SJSA1 (cell line): ENCODE measurements at places on chromosomes 2 and 18.

- no peak for DNase-seq
These were observed 46.8 kb downstream of the RHBDD1 start for GRCh38 chr2:226882606-226883005.

DNA sequence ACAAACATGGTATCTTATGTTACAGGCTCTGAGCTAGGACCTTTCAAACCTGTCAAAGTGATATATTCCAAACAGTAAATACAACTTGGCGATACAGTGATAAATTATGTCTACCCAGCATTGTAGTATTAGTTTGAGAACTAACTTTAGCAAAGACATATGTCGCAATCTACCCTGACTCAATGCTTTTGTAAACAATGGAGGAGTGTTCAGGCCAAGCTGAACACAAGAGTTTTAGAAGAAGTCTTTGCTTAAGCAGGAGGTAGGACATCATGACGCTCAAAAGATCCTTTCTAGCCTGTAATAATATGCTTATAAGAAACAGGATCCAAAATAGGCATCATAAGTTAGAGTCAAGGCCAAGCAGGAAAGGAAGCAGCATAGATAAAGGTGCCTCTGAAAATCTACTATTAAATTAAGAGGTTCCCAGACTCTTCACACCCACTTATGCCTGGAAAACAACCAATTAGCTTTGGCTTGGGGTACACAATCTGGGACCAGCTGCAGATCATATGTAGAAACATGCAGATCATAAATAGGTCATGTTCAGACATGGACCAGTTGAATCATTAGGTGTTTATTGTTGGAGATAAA lies 132.5 kb downstream of the CSRNP3 start:
- no peak for DNase-seq

- DNase-seq = no peak
These were observed 23.3 kb upstream of the EPAS1 start for GRCh38 chr2:46273919-46274318.

- no peak for DNase-seq
These were observed 381.6 kb downstream of the SUCLG1 start for GRCh38 chr2:84077496-84077895.

GRCh38 chr2:44004735-44005602 lies 9.2 kb upstream of the LRPPRC start:
- DNase-seq = no peak

GRCh38 chr2:39107724-39108273 lies 13.1 kb downstream of the SOS1 start:
- no peak for DNase-seq

DNA sequence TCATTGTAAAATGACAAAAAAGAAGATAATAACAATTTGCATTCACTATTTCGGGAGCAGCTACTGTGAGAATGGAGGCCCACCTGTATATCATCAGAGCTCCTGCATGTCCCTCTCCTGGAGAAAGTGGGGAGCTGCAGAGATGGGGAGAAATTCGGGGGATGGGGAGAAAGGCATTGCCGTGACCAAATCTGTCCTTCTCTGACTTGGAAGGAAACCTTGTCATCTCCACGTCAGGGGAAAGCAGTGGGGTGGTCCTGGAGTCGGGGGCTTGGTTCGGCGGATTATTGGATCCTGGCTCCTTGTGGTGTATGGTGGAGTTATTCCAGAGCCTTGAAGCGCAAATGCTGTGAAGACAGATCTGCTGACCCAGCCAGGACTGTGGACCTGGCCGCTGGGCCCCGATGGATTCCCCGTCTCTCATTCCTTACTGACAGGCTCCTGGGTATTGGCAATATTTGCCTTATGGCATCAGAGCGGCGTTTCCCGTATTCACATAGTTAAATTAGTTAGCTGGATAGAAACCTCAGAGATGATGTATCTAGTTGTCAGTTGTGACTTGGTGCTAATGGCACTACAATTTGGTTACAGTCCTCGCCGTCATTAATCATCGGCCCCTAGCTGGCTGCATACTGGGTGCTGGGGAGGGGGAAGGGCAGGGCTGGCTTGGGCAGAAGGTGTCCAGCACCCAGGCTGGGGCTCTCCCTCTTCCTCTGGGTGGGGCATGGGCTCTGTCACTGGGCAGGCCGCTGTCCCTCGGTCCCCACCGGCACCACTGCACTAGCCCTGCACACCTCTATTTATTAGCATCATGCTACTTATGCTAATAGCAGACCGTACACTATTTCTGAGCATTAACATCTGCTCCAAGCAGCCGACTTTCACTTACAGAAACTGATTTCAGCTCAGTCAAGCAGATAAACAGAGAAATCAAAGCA lies 31.7 kb downstream of the CELF4 start:
- no peak for DNase-seq

- no peak for DNase-seq
These were observed 479.1 kb downstream of the ZEB2 start for GRCh38 chr2:144040834-144041233.

- no peak for DNase-seq
These were observed 89.8 kb downstream of the INO80D start for GRCh38 chr2:205996161-205996560.

- no peak for DNase-seq
These were observed 132.1 kb upstream of the MMADHC start for GRCh38 chr2:149719695-149720094.

GRCh38 chr18:22703883-22704585 lies 229.1 kb upstream of the RBBP8 start:
- DNase-seq = peak; percentile 42

DNA sequence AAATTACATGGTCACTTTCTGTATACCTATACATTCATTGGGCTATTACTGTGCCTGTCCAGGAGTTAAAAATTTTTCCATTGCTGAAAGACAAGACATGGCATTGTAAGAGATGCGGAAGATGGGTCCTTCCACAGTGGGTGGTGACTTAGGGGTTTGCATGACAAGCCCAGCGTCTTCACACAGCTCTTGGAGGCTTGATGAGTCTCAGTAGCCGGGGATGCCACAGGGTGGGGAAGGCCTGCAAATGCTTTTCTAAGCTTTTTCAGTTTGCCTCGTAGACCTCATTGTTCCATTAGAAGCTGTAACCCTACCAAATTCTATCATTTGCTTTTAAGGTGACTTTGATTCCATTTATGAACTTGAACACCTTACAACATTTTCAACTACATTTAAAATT lies 18.1 kb upstream of the MAPRE3 start:
- DNase-seq = no peak

DNA sequence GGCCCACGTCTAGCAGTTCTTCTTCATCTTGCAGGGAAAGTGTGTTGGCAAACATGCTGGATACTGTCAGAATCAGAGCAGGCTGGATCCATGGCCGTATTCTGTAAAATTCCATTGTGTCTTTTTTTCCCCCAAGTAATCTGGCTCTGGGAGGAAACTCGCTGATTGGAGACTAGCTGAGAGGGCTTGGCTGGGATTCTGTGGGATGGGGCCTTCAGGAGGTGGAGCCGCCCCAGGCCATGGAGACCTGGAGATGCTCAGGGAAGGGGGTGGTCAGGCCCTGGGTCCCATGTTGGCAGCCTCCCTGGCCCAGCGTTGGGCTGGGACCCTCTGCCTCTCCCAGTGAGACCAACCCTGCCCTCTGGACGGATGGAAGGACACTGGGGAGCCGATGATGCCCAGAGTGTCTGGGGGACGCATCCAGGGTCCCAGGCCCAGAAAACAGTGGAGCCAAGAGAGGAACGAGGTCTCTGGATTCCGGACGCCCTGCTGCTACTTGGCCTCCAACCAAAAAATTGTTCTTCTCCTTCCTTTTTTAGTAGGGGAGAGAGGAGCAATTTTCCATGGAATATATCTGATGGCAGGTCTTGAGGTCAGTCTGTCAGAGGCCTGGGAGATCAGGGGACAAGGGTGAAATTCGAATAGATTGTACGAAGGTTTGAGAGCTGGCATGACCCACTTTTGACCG lies 114.5 kb downstream of the AGAP1 start:
- DNase-seq = no peak

DNA sequence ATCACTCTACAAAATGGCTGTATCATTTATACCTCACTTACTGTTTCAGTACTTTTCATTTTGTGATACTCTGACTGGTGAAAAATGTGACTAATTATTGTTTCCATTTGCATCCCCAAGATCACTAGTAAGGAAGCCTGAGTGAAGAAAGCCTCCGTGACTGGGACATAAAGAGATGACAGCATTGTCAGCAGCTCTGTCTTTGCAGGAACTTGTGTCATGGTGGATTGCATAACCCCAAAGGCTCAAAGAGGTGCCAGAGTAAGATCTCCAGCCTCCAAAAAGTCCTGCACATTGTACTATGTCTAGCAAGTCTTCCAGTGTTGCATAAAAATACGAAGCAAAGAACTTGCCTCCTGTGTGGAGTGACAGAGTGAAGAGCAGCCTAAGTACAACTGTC lies 187.5 kb upstream of the CRIM1 start:
- no peak for DNase-seq
